ENCODE measurements at places on chromosomes 6 and 20.
A peak's percentile ranks its signal among the peaks of the same experiment; 100 is the strongest.

DNA sequence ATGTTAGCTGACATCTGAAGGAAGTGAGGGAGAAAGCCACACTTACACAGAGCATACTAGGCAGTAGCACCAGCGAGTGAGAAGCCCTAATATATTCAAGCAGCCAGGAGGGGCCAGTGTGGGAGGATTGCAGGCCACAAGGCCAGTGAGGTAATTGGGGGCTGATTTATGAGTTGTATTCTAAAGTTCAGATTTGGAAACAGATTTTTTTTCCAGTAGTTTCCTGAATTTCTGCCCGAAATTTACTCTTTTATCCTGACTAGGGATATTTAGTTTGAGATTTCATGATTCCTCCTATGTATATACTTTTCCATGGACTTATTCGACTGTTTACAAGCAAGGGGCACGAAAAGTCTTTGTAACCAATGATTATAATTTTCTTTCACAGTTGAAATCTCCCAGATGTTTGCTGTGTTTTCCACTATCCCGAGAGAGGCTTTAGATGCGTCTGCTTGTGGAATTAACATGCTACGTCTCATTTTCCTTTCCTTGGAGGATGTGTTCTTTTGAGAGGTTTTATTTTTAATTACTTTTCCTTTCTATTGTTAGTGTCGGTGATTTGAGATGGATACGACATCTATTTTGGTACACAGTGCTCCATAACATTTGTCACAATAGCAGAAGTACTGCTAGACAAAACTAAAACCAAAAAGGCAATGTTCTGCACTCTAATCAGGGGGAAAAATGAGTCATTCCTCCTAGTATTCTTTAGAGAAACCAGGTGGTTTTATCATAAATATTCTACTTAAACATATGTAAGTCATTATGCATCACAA, 356.3 kb upstream of the HSF2 start:
- no peak for DNase-seq

- DNase-seq = no peak
These were observed 66.3 kb upstream of the BMP5 start for GRCh38 chr6:55941702-55942101.

- no peak for DNase-seq
These were observed 179.1 kb downstream of the DOK5 start for GRCh38 chr20:54654450-54654849.

- DNase-seq = no peak
These were observed 54.4 kb downstream of the FKBP5 start for GRCh38 chr6:35634316-35634715.

DNA sequence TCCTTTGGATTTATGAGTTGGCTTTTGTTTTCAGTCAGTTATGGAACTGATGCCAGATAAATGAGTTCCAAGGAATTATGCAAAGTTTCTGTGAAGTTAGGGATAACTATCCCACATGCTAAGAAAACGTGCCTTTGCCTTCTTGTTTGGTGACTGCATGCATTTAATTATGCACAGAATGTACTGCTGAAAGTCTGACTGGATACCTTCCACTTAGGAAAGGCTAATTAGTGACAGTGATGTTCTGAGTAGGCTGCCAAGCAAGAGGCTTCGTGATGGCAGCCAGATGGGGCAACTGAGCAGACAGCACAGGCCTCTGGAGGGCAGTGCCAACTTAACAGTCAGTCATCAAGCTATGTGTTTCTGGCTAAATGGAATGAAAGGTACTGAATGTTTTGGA, 289.9 kb downstream of the CD109 start:
- no peak for DNase-seq

DNA sequence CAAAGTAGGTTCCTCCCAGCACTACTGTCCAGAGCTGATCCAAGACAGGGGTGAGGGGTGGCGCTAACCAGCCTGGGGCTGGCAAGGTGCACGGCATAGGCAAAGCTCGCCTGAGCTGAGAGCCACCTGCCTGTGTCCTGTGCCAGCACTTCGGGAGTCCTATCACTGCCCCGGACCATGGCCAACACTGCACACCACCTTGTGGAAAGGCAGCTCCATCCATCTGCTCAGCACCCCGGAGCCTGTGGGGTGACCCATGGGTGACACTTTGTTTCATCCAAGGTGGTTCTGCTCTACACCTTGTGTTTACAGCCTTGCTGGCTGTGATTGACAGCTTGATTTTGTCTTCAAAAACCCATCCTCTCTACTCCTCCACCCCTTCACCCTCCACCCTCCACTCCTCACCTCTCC, 32.9 kb upstream of the GATA5 start:
- DNase-seq = no peak

DNA sequence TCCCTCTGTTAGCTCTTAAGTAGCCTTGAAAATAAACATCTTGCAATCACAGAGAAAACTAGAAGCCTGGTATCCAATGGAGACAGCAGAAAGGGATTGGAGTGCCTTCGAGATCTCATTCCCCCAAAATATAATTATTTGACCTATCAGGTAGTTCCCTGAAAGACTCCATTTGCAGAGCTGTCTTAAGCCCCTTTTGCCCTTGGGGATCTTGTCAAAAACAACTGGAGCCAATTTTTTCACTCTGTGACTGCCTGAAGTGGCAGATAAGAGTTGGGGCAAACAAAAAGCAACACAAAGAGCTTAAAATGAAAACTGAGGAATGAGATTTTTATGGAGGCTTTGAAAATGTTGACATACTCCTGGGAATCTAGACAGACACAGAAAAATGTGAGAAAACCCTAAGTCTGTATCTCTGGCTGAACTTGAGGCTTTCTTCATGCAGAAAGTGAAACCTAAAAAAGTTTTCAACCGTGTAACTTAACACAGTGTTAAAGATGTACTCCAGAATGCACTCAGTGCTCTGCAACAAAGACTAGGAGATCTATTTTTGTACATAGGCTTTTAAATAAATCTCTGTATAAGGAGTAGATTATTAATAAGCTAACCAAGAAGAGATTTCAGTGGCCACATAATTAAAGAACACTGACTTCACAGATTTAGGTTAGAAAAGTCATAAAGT, 971.1 kb upstream of the MAN1A1 start:
- DNase-seq = no peak

DNA sequence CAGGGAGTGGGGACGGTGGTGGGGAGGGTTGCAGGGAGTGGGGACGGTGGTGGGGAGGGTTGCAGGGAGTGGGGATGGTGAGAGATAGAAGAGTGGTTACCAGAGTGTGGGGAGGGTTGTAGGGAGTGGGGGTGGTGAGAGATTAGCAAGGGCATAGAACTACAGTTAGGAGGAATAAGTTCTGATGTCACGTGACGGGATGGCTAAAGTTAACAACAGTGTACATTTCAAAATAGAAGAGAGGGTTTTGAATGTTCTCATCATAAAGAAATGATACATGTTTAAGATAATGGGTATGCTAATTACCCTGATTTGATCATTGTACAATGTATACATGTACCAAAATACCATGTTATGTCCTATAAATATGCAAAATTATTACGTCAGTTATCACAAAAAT, 57.6 kb upstream of the FRMD1 start:
- no peak for DNase-seq

GRCh38 chr6:30885999-30886896, 1.9 kb downstream of the DDR1 start:
- DNase-seq = no peak

GRCh38 chr20:46900826-46901225, 6.2 kb downstream of the EYA2 start:
- no peak for DNase-seq

DNA sequence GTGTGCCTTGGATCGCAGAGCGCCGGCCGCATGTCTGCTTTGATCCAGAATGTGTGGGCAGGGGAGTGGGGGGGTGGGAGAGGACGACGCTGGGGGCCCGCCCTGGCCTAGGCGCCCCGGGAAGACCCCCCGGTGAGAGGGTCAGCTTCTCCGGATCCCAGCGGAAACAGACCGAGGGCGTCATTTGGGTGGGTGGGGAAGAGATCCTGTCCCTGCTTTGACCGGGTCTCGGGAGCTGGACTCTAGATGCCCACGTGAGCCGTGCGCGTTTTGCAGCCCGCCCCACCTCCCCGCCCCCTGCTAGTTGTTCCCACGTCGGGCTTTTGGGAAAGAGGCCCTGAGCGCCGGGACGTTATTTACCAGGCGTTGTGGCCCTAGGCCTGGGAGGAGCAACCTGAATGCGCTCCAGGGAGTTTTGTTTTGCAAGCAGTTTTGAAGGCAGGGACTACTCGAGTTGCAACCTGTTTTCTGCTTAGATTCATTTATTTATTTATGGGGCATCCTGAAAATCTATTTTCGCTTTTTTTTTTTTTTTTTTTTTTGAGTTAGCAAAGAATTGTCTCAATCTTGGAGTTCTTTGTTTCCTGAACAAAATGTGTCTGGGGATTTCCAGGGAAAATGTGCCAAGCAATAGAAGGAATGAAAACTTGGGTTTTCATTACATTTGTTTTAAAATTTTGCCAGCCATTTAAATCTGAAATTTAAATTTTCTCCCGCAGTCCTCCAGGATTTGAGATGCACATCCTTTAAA, 1.6 kb downstream of the DSP start:
- no peak for DNase-seq

GRCh38 chr6:12291071-12291838, 1.1 kb downstream of the EDN1 start:
- no peak for DNase-seq

- DNase-seq = no peak
These were observed 20.1 kb downstream of the IGF2R start for GRCh38 chr6:159988983-159989454.

GRCh38 chr6:142255785-142256184, 46.0 kb upstream of the ADGRG6 start:
- no peak for DNase-seq

DNA sequence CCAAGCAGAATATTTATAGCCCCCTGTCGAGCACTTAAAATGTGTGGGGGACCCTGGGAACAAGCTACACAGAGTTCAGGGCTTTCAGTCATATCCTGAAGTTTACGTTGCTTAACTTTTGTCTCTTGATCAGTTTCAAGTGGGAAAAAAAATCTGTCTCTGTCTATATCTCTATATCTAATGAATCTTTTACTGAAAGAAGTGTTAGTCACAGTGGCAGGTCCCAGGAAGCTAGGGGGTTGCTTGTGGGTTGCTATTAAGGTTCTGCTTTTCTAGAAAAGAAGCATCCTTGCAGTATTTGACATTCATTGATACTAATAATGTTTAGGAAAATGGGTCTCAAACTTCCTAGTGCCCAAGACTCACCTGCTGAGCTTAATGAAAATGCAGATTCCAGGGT, 76.7 kb upstream of the CLDN20 start:
- no peak for DNase-seq

- DNase-seq = no peak
These were observed 27.0 kb upstream of the ECI2 start for GRCh38 chr6:4162370-4162769.

- no peak for DNase-seq
These were observed 75.5 kb downstream of the ANKS1A start for GRCh38 chr6:34964564-34964963.

DNA sequence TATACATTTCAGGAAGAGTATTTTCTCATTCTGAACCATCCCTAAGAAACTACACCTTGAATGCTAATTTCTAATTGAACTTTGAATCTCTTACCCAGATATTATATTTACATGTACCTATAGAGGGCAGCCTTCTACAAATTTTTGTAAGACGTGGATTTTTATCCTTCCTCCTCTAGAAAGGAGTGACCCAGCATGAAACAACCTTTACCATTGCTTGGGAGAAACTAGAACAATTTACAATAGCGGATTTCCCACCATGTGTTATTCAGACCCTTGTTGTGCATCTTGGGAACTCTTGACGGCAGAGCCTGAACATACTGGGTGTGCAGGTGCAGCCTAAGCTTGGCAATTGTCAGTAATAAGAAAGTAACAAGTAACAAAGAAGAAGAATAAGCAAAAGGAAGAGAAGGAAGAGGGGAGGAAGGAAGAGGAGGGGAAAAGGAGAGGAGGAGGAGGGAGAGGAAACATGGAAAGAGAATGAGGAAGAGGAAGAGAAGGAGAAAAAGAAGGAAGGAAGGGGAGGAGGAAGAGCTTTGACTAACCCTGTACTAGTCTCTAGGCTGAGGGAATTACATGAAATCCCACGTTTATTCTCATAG, 10.8 kb upstream of the TAAR1 start:
- DNase-seq = peak; percentile 57

Measured in GDM1 (cell line).